ENCODE measurements at places on chromosomes 6 and 20.

DNA sequence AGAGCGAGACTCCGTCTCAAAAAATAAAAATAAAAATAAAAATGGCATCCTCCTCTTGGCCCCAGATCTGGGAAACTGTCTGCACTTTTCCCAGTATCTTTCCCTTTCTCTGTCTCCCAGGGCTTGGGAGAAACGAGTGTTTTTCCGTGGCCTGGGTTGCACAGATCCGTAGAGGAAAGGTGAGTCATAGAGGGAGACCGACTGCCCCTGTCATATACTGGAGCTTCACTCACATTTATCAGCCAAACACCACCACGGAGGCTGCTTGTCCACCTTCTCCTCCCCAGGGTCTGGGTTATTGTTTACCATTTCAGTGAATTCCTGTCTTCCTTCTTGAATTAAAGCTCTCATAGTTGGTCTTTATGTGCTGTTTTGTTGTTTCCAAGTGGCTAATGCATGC lies 31.9 kb upstream of the EIF2S2 start:
- no peak for DNase-seq

- no peak for DNase-seq
Observed at GRCh38 chr20:46713957-46714834, 4.7 kb downstream of the SLC2A10 start.

GRCh38 chr6:71502956-71503355 lies 214.3 kb downstream of the OGFRL1 start:
- DNase-seq = no peak

GRCh38 chr6:111517965-111518364 lies 34.9 kb upstream of the REV3L start:
- no peak for DNase-seq

DNA sequence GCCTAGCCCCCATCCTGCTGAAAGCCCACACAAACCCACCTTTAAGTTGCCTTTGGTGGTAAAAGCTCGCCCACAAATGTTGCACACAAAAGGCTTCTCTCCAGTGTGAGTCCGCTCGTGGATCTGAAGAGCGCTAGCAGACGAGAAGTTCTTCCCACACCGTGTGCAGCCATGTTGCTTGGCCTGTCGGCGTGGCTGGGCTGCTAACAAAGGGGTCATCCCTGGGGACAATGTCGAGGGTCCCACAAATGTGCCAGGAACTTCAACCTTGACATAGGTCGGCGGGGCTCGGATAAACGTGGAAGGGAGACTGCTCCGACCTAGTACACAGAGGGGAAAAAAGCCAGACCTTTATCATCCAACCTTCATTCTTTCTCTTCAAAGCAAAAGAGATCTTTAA lies 13.5 kb downstream of the SALL4 start:
- no peak for DNase-seq

- no peak for DNase-seq
Observed at GRCh38 chr20:44761423-44761822, 15.8 kb downstream of the KCNK15 start.

DNA sequence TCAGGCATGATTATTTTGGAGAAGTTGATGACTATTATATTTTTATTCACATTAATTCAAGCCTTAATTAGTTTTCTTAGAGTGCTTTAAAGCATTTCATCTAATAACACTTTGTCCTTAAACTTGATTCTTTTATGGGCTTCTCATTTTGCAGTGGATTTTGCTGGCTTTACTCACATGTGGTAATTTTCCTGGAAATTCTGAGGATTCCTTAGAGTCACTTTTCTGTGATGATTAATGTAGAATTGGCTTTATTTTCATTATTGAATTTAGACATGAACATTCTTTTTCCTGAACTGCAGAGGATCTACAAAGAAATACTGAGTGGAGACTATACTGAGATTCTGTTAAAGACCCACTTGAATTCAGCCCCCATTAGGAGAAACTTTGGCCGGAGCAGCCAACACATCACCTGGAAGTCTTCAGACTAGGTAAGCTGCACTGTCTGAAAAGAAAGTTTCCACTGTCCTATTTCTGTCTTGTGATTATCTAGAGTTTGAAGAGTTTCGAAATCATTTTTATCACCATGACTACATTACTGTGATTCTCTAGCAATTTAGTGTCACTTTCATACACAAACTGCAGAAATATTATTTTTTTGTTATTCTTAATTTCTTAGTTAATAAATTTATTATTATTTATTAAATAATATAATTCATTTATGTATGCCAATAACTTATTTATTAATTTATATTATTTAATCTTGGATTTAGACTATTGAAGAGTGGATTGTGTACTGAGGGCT lies 1.9 kb downstream of the RFPL4B start:
- DNase-seq = no peak

DNA sequence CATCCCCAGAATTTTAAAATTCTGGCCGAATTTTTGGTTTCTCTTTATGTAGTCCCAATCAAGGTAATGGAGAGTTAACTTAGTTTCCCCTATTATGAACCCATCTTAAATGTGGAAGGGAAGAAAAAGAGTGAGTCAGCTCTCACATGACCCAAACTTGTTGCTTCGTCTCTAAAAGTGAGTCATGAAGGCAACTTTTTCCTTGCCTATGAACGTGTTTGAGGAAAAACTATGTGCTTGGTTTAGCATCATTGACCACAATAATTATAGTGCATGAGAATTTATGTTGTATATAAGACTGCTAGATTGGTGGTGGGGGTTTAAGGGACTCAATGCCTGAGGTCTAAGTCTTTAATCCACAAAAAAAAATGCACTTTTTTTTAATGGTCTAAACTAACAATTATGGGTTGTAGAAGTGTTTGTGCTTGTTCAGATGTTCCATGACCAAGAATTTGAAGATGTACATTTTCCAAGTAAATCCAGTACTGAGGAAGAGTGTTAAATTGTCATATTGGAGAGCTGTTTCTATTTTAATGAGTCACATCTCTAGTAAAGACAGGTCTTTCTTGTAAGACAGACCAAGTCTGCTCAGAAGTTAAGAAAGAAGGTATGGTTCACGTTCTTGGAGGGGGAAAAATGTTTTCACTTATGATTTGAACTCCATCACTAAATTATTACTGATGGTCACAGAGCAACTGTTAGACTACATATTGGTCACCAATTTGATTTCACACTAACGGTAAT lies 409.9 kb upstream of the MARCKS start:
- DNase-seq = peak; percentile 74

DNA sequence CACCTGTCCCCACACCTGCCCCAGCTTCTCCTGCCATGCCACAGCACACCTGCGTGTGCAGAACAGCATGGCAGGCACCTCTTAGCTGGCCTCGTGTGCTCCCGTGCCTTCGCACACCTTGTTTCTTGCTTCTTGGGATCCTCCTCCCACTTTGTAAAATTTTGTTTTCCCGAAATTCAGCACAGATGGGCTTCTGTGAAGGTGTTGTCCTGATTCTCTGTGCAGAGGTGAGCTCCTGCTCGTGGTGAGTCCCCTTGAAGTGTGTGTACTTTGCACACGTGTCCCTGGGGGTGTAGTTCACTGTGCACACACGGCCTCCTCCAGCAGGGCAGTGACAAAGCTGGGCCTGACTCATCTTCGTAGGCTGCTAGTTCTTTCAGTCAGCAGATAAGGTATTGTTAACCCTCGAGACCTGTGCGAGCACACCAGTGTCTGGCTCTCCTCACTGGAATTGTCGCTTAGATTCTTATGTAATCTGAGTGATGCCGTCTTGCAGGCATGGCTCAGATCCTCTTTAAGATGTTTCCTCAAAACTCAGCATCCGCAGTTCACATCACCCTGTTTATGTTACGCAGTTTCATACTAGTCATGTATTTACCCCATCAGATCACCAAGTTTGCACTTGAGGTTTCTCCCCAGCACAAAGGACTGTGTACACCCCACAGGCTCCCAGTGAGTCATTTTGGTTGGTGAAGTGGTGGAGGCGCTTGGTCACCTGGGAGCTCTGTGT lies 77.7 kb downstream of the CDYL start:
- peak; percentile 30 for DNase-seq

- DNase-seq = no peak
Observed at GRCh38 chr6:115618256-115618655, 442.4 kb downstream of the FRK start.

- DNase-seq = peak; percentile 16
Observed at GRCh38 chr6:122652431-122652830, 42.2 kb downstream of the PKIB start.

- no peak for DNase-seq
Observed at GRCh38 chr6:152351110-152351509, 286.1 kb downstream of the SYNE1 start.

DNA sequence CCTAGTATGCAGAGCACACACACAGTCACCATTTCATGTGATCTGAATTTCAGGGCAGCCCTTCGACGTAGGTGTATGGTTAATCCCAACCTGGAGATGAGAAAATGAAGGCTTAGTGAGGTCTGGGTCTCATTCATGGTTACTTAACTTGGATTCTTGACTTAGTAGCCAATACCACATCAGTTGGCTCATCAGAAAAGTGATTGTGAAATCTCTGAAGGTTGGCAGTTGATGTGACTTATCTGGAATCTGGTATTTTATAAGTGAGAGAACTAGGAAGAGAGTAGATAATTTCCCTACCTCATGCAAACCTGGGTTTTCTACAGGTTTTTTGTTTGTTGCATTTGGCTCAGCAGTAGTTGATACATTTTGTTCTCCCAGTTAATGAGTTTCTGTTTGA lies 123.7 kb downstream of the CCDC170 start:
- DNase-seq = no peak

- DNase-seq = no peak
Observed at GRCh38 chr20:33602826-33603590, 59.1 kb upstream of the C20orf144 start.

DNA sequence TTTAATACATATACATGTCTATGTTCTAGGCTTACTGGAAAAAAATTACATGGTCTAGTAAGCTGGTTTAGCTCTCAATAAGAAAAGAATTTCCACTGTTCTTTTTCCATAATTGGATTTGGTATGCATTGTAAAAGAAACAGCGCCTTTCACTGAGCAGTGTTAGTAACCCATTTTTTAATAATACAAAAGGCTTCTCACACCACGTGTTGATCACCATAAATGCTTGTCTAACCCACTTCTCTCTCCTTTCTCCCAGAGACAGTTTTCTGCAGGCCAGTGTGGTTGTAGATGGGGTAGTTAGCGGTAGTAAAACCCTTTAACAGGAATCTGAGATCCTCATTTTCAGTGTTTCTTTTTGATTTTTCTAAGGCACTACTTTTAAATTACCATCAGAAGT lies 348.7 kb upstream of the MANEA start:
- no peak for DNase-seq

- no peak for DNase-seq
Observed at GRCh38 chr20:21312813-21313474, 9.8 kb downstream of the XRN2 start.

- no peak for DNase-seq
Observed at GRCh38 chr6:167987396-167988153, 9.9 kb upstream of the KIF25 start.

GRCh38 chr6:26249957-26250697 lies 114.9 kb upstream of the BTN3A2 start:
- DNase-seq = peak; percentile 60

DNA sequence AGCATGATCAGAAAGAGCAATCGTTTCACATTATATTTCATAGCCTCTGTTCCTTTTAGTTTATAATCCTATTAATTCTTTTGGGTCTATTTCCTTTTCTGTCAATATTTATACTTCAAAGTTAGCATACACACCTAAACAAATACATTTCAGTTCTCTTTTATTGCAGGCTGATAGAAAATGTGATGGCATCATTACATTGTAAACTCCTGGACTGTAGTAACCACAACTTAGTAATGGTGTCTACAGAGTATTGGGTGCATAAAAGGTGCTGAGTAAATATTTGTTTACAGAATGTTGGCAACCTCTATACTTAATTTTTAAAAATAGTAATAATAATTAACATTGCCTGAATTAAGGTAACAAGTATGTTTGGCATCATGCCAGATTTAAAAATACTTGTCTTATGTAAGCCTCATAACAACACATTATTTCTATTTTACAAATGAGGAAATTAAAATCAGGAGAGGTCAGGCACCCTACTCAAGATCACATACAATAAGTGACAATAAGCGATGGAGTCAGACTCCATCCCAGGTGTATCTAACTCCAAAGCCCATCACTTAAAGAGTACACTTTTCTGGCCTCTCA lies 195.0 kb downstream of the UBE3D start:
- no peak for DNase-seq

GRCh38 chr20:354298-354977 lies 7.5 kb downstream of the NRSN2 start:
- peak; percentile 60 for DNase-seq

DNA sequence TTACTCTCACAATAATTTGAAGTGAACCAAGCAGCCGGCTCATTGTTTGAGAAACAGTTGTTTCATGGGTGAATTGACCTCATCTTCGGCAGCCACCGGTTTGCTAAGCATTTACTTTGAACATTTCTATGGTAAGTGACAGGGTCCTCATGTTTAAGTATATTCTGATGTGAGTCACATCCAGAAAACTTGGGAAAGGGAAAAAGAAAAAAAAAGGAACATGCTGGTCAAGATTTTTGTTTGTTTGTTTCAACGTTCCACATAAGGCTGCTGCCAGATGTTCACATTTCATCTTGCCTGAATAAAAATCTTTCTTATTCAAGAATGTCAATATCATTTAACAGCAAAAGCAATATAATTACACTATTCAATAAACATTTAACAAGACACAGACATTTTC lies 55.0 kb upstream of the EXOC2 start:
- no peak for DNase-seq

GRCh38 chr6:141123497-141123896 lies 1009.2 kb upstream of the GJE1 start:
- no peak for DNase-seq

DNA sequence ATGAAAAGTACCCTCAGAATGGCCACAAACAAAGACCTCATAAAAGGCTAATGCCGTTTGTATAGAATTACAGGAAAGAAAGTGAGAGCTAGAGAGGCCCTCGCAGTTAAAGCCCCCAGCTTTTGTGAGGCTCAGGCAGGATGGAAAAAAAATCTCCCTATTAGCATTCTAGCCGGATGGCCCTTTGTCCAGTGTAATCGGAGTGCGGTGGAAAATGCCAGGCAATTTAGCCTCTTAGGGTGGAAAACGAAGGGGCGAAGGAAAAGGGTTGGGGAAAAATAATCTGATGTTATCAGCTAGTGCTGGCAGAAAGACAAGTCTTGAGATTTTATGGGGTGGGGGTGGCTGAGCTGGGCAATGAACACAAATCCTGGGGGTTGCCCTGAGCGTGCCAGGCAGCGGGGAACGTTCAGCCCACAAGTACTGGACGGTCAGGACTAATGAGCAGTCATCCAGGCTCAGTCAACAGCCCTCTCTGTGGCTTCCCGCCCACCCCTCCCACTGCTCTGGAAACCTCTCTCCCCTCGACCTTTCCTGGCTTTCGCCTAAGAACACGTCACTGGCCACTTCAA lies 92.4 kb downstream of the PSMG4 start:
- no peak for DNase-seq

GRCh38 chr20:25136643-25137559 lies 55.0 kb upstream of the VSX1 start:
- peak; percentile 82 for DNase-seq

DNA sequence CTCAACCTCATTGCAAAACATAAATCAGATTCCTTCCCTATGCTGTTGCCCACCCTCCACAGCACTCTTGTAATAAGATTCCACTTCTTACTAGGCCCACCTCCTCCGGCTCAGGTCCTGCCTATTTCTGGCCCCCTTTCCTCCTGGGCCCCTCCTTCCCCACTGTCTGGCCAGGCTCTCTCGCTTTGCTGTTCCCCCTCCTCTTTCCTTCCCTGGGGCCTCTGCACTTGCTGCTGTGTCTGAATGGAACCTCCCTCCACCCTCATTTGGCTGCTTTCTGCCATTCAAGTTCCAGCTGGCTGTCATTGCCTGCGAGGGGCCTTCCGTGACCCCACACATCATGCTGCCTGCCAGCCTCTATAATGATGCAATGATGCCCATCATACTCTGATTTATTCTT lies 38.9 kb downstream of the ARHGAP40 start:
- no peak for DNase-seq
